ENCODE measurements at places on chromosomes 2 and 18.

GRCh38 chr2:61318553-61318952 is 152.3 kb downstream of the USP34 start:
- peak; percentile 86 for DNase-seq

- DNase-seq = no peak
Measured at GRCh38 chr2:15984368-15985255, 44.3 kb downstream of the MYCN start.

- DNase-seq = no peak
Measured at GRCh38 chr2:120977582-120978358, 242.1 kb downstream of the GLI2 start.

- peak; percentile 36 for DNase-seq
Measured at GRCh38 chr2:27308359-27308881, at the start of gene UCN. UCN (minus strand) TSS chr2:27308445; CDS start chr2:27307895, 550 bp downstream.

- DNase-seq = no peak
Measured at GRCh38 chr2:214607051-214607450, 196.2 kb downstream of the VWC2L start.

DNA sequence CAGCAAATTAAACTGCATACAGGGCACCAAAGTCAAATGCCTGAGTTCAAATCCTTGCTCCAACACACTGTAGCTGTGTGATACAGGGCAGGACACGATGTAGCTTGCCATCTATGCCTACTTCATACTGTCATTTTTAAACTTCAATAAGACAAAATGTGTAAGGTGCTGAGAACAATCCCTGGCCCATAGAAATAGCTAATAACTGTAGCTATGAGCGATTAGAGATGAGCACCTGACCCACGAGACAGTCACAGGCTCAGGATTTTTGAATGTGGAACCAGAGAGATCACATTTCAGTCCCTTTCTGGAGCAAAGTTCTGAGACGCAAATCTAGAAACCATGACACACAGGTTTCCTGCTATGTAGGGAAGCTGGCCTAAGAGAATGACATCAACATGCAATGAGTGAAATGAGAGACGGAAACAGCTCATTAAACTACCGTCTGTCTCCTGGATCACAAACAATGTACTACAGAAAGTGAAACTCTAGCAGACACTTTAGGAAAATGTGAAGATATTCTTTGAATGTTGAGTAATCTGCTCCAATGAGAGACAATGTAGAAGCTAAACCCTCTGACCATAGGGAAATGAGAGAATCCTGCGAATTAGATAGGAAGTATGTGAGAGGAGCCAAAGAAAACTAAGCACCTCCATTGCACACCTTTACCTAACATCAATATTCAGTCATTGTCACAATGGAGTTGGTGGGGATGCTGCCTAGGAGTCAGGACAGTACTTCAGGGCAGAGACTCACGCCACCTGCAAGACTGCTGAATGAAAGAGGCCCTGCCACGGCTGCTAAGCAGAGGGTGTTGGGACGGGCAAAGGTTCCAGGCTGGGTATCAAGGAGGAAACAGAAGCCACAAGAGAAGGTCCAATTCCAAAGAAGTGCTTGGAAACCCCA is 25.5 kb downstream of the B4GALT6 start:
- DNase-seq = no peak

DNA sequence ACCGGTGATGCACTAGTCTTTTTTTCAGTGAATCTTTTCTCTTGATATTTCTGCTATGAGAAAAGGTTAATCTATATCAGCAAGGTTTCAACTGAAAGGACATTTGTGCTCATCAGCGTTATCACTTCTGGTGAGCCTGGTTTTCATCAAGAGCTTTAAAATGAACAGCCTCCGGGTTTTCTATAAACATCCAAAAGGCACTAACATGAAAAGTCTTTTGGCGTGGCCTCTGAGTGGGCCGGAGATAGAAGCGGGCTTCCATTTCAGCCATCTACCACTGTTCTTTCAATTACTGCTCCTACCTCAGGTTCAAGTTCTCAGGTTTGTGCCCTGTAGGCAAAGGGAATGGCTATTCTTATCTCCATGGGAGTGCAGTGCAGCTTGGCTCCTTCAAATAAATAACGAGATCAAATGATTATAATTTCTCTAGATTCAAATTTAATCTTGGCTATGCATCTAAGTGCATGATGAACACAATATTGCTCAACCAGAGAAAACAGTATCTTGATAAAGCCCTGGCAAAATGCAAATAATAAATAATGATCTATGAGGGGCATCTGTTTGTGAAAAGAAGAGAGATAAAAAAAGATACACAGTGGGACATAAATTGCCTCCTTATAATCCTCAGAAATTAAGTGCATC is 314.8 kb downstream of the CDH2 start:
- DNase-seq = no peak

DNA sequence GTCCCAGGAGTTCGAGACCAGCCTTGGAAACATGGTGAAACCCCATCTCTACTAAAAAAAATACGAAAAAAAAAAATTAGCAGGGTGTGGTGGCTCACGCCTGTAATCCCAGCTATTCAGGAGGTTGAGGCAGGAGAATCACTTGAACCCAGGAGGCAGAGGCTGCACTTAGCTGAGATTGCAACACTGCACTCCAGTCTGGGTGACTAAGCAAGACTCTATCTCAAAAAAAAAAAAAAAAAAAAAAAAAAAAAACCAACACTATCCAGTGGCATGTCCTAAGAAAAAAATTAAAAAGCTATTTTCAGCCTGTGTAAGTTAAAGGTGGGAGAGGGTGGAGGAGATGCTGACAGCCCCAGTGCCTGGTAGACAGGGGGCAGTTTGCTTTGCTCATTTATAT is 32.2 kb upstream of the REL start:
- DNase-seq = peak; percentile 11

DNA sequence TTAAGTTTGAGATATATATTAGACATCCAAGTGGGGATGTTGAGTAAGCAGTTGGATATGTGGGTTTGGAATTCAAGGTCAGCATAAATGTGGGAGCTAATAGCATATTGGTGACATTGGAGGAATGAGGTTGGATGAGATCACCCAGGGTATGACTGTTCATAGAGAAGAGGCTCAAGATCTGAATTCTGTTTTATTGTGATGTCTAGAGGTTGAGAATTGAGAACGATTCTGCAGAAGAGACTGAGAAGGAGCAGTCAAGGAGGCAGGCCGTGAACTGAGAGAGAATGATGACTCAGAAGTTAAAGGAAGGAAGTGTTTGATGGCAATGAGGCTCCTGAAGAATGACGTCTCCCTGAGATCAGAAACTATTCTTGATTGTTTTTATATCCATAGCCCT is 5.9 kb downstream of the SERPINB11 start:
- no peak for DNase-seq

DNA sequence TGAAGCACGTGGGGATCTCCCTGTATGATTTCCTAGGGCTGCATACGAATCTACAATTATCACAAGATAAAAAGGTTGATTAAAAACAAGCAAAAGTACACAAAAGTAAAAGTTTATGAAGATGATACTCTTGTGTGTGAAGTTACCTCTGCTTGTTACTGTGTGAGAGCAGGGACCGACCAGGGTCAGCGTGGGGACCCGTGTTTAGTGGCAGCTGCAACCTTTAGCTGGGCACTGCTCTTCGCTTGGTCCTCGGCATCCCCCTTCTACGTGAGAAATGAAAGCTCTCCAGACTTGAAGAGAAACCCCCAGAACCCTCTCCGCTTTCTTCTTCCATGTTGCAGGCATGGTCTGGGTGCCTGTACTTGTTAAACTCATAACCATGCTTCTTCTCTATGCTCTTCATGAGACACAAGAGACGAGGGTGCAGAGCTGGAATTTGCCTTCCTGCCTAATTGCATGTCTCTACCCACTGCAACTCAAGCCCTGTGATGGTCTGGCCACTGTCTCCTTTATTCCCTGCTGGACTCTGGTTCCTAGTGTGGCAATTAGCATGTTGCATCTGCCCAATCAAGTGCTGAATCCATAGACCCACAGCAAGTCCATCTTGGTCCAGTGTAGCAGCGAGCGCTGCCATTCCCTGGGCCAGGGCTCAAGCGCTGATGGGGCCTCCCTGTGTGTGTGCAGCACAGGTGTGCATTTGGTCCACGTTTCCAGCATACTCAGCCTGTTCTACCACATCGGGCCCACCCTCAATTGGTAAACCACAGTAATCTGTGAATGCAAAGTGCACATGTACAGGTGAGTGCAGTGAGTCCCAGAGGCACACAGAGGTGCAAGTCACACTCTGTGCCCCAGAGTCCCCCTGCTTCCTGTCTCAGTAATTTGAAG is 88.5 kb downstream of the TWIST2 start:
- DNase-seq = no peak

GRCh38 chr18:46335534-46336101 is 231.4 kb downstream of the HAUS1 start:
- no peak for DNase-seq

- no peak for DNase-seq
Measured at GRCh38 chr2:5689750-5690149, 2.4 kb upstream of the SOX11 start.

DNA sequence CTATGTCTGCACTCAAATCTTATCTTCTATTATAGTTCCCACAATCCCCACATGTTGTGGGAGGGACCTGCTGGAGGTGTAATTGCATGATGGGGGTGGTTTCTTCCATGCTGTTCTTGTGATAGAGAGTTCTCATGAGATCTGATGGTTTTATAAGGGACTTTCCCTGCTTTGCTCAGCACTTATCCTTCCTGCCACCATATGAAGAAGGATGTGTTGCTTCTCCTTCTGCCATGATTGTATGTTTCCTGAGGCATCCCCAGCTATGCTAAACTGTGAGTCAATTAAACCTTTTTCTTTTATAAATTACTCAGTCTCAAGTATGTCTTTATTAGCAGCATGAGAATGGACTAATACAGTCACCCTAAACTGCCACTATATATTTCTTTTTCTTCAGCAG is 79.1 kb downstream of the SH3YL1 start:
- no peak for DNase-seq

GRCh38 chr2:102366406-102367112 is 11.0 kb downstream of the IL18R1 start:
- peak; percentile 48 for DNase-seq

- DNase-seq = no peak
Measured at GRCh38 chr2:98917031-98917471, 19.0 kb downstream of the CRACDL start.

DNA sequence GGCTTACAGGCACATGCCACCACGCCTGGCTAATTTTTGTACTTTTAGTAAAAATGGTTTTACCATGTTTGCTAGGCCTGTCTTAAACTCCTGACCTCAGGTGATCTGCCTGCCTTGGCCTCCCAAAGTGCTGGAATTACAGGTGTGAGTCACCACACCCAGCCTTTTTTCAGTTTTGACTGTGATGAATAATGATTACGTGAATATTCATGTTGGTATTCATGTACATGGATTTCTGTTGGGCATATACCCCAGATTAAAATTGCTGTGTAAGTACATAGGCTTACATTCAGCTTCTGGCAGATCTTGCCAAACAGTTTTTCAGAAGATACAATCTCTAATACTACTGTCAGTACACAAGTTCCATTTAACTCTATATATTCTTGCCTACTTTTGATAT is 20.9 kb downstream of the SLC39A10 start:
- no peak for DNase-seq

DNA sequence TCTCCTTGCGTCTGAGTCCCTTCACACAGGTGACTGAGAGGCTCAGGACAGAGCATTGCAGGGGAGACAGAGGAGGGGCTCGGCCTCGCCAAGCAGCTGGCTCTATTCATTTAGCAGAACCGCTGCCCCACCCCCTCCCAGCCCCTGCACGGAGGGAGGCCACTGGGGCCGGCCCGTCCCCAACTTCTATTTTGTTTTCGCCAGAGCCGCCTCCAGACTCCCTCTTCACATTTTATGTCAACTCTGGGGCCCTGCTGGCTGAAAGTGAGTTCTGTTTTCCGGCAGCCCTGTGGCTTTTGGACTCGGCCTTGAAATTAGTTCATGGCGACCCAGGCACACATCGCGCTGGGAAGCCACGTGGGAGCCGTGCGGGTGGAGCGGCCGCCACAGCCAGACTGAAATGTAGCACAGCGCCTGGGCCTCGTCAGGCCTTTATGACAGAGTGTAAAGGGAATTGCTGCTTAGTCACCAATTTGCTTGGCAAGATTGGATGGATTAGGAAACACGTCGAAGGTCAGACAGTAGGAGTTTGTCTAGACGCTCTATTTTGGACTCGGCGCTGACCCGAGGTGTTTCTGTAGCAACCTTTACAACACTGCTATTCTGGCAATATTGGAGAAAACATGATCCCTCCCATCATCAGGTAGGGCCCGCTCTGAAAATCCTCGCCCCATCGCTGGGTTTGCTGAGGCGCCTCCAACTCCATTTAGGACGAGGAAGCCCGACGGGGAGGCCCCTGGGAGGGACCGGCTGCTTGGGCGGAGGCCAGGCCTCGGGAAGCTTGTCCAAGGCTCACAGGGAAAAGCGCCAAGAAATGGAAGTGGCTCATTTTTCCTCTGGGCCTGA is 90.7 kb upstream of the CTDP1 start:
- DNase-seq = no peak

DNA sequence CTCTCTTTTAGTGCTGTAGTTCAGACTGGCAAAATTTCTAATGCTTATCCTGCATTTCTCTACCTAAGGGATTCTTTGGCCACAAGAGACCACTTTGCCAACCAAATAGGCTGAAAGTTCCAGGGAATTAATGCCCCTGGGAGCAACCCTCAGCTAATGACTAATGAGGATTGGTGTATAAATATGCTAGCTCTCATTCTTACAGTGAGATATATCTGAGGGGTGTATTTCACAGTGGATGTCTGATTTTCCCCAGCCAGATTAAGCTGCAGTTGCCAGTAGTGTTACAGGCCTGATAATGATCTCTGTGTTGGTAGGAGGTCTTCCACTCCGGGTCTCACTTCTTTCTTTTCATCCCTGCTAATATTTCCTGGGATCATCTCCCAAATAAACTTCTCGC is 90.4 kb downstream of the GULP1 start:
- no peak for DNase-seq

DNA sequence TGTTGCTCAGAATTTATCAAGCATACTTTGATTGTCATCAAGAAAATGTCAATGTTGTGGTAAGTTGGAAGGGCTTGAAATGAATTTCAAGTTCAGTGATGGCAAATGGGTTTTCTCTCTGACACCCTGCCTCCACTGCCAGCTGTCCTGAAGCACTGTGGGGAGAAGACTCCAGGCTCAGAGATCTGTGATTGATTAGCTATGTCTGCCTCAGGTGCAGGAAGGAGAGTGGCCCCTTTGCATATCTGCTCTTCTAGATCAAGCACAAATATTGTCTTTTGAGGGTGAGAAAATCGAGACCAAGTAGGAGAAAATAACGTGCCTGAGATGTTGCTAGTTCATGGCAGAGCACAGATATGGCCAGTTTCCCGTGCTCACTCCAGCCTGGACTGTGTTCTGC is 178.8 kb upstream of the GLI2 start:
- DNase-seq = no peak

Data from hematopoietic multipotent progenitor cell treated with erythropoietin and hydrocortisone succinate and interleukin-3 and kit ligand, for 6 days (in vitro differentiated cells).